ENCODE measurements at places on chromosomes 3 and 15.

DNA sequence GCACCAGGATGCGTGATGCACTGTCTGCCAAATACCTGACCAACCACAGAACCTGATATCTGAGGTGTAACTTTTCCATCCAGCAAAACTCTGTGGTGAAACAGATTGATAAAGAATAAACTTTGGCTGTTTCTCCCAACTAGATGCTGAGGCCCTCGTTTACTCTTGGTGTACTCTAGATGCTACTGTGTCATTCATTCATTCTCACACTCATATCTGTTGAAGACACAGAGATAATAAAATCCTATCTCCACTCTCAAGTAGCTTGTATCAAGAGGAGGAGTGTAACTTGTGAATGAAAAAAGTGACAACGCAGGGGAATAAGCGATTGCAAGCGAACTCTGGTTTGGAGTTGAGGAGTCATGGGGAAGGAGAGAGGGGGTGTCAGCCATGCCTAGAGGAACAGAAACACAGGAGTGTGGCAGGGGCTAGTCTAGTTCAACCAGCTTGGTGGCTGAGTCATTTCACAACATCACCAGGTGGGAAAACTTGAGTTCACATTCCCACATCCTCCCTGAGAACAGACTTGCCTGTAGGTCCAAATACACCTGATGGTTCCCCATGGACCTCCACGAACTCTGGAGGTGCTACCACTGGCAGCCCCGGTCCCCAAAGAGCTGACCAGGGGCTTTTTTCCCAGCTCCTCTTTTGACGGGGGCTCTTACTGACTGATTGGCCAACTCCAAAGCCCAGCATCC lies 73.3 kb upstream of the SNRK start:
- no peak for DNase-seq

DNA sequence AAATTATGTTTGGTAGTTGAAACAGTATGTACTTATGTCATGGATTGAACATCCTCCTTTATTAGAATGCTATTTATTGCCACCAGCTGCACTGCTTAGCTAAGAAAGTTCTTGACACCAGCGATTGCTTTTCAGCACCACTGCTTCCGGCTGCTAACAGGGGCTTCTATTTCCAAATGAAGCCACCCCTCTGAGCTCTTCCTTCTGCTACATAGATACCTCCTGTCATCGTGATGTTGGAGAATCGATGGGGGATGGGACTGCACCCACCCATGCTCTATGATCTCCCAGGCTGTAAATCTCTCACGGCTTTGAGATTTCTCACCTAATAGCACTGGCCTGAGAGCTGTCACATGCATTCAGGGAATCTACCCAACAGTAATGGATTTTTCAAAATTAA lies 259.2 kb downstream of the MEIS2 start:
- DNase-seq, result no peak

- peak; percentile 61 for DNase-seq
Measured at GRCh38 chr3:72724070-72724469, 124.2 kb downstream of the SHQ1 start.

GRCh38 chr15:91849180-91849579 lies 4.3 kb upstream of the SLCO3A1 start:
- no peak for DNase-seq

- no peak for DNase-seq
Measured at GRCh38 chr3:99713440-99713839, 75.0 kb downstream of the COL8A1 start.

DNA sequence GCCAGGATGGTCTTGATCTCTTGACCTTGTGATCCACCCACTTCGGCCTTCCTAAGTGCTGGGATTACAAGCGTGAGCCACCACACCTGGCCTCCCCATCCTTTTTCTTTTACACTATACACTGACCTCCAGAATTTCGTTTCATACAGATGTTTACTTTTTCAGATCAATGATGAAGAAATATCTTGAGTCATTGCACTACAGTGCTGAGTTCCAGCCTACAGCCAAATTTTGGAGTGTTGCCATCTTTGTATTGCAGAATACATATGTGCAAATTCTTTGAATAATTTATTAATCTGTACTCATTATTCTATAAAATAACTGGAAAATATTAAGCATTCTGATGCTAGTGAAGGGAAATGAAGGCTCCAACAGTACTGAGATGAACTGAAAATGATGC lies 12.5 kb downstream of the ZPLD1 start:
- DNase-seq, result no peak

DNA sequence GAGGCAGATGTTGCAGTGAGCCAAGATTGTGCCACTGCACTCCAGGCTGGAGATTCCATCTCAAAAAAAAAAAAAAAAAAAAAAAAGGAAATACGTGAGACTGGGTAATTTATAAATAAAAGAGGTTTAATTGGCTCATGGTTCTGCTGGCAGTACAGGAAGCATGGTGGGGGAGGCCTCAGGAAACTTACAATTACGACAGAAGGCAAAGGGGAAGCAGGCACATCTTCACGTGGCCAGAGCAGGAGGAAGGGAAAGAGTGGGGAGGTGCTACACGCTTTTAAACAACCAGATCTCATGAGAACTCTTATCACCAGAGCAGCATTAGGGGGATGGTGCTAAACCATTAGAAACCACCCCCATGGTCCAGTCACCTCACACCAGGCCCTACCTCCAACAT lies 138.2 kb upstream of the IL12A start:
- DNase-seq, result no peak

- peak; percentile 77 for DNase-seq
Measured at GRCh38 chr15:62783303-62783957, 259.1 kb upstream of the TPM1 start.

- DNase-seq, result no peak
Measured at GRCh38 chr3:176971613-176972174, 225.6 kb downstream of the TBL1XR1 start.

- DNase-seq, result no peak
Measured at GRCh38 chr3:180321534-180321933, 280.4 kb upstream of the TTC14 start.

DNA sequence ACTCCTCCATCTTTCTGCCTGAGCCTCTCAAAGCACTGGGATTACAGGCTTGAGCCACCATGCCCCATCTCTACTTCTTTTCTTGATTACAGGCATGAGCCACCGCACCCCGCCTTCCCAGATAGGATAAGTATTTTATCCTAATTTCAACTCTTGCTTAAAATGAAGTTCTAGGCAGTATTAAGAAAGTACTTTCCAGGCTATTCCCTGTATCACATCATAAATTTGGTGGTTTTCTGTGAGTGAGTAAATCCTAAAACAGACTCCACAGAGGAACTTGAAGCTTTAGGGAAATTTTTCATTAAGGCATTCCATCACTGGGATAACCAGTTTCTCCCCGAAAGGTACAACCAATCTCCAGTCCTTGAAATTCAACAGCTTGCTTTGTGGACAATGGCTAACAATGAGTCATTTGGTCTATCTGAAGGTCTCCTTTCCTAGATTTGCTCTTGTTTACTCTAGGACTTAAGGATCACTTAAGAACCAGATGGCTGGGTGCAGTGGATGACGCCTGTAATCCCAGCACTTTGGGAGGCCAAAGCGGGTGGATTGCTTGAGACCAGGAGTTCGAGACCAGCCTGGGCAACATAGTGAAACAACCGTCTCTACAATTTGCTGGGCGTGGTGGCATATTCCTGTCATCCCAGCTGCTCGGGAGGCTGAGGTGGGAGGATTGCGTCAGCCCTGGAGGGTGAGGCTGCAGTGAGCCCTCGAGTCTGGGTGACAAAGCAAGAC lies 49.7 kb upstream of the SKIL start:
- no peak for DNase-seq

DNA sequence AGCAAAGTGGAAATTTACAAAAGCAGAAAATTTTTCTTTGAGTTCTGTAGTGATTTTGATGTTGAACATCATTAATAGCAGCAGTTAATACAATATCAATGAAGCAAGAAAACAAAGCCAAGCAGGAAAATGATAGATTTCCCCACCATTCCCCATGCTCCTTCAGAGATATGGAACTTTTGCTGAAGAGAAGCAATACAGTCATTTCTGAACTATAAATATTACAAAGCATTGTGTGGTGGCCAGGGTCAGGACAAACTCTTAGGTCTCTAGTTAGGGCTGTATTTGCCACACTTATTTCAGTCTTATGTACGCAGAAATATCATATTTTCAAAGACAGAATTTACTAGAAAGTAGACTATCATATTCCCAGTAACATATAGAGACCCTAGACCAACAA lies 88.8 kb upstream of the P3H2 start:
- DNase-seq, result no peak

DNA sequence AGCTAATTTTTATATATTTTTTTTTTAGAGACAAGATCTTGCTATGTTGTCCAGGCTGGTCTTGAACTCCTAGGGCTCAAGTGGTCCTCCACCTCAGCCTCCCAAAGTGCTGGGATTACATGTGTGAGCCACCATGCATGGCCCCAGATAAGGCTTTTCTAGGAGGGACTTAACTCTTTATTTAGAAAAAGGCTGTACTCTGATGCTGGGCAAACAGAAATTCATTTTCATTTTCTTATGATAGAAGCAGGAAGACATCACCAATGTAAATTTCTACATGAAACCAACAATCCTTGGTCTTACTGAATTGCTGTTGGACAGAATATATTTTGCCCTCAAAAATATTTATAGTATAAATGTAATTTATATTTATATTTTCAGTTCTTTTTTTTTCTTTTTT lies 9.6 kb downstream of the NIPA1 start:
- DNase-seq, result no peak

DNA sequence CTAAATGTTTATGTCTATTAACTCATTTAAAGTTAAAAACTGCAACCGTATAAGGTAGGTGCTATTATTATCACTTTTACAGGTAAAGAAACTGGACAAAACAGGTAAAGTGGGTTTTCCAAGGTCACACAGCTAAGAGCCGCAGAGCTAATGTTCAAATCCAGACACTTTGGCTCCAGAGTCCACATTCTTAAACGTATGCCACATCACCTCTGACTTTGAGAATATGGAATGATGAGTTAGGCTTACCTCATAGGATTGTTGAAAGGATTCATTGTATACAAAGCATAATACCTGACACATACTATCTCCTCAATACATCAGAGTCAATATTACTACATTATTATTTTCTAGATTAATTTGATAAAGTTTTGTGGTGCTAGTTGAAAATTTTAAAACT lies 240.9 kb upstream of the STT3B start:
- DNase-seq, result no peak

GRCh38 chr3:32882603-32883025 lies 64.8 kb downstream of the TRIM71 start:
- no peak for DNase-seq

- DNase-seq, result no peak
Measured at GRCh38 chr15:31499953-31500765, 173.5 kb downstream of the KLF13 start.

DNA sequence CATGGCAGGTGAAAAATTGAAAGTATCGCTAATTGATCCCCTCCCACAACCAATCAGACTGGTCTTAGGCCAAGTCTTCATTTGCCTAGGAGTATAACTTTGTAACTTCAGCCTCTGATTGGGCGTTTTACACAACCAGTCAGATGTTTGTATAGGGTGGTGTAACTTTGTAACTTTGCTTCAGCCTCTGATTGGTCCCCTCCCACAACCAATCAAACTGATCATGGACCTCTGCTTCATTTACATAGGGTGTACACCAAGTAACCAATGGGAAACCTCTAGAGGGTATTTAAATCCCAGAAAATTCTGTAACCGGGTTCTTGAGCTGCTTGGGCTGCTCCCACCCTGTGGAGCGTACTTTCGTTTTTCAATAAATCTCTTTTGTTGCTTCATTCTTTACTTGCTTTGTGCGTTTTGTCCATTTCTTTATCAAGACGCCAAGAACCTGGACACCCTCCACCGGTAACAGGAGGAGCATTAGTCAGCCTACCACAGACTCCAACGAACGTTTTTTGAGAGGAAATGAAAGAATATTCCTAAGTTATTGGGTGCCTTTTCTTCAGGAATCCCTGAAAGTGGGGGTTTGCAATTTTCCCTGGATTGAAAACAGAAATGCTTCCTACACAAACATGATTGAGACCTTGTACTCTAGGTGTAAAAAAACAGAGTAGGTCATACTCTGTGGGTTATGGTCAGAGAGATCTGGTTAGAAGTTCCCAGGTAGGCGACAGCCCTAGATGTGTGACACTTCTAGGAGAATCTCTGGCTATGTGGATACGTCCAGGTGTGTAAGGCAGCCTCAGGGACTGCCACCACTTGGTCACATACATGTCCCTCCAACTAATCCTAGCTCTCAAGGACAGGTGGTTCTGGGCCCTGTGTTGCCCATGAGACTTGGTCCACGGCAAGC lies 5.5 kb upstream of the SACM1L start:
- DNase-seq, result no peak

DNA sequence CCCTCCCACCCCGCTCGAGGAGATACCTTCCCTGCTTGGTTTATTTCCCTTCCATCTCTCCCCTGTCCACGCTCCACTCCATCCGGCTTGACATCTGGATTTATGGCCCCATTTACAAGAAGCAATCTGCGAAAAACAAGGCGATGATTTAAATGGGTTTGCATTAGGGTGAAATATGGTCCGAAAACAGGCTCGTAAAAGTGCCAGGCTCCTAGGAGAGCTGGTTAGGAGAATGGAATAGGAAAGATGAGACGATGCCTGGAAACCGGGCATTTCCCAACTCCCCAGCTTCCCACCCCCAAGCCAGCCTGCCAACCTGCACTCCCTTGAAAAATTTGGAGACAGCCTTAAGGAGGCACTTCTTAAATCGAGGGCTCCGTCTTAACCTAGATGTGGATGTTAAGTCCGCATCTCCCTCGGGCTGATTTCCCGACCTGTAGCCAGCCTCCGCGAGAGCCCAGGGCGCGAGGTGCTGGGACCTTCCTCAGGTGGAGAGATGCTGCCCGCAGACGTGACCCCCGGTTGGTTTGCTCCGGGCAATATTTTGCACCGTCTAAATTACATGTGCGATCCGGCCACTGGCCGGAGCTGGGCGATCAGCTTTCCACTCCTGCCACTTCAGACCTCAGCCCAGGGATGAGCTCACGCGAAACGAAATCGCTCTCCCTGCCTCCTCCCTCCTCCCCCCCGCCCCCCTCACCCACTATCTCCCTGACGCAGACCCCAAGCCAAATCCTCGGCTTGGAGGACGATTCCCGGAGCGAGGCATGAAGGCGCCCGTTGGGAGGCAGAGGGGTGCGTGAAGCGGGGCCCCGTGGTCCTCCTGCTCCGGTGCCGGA lies 1.3 kb downstream of the GRM7 start:
- DNase-seq, result no peak

DNA sequence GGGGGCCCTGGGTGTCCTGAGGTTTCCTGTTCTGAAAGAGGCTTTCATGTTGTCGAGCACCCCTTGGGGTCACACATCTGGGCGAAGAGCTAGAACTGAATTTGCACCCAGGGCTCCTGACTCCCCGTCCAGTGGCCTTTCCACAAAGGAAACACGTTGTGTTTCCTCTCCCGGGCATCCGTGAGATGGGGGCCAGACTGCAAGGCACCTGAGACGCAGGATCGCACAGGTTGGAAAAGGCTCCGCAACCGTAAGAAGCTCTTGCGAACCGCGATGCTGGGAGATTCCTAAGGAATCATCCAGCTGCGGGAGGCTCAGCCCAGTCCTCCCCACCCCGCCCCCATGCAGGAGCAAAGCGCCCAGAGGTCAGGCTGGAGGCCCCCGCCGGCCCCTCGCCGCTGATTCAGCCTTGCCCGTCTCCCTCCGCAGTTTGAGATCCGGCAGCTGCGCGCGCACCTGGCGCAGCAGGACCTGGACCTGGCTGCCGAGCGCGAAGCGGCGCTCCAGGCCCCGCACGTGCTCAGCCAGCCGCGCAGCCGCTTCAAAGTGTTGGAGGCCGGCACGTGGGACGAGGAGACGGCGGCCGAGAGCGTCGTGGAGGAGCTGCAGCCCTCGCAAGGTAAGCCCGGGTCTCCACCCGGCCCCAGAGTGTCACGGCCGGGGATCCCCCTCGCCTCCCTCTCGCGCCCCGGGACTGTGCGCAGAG lies 119.6 kb downstream of the ETFA start:
- DNase-seq, result no peak

Data from Caki2 (cell line).